Activated naive CD4-positive, alpha-beta T cell (primary cell): ENCODE measurements at places on chromosomes 16 and 17.
A peak's percentile ranks its signal among the peaks of the same experiment; 100 is the strongest.

- no peak for DNase-seq
These were observed 9.2 kb downstream of the MXRA7 start for GRCh38 chr17:76701471-76701967.

DNA sequence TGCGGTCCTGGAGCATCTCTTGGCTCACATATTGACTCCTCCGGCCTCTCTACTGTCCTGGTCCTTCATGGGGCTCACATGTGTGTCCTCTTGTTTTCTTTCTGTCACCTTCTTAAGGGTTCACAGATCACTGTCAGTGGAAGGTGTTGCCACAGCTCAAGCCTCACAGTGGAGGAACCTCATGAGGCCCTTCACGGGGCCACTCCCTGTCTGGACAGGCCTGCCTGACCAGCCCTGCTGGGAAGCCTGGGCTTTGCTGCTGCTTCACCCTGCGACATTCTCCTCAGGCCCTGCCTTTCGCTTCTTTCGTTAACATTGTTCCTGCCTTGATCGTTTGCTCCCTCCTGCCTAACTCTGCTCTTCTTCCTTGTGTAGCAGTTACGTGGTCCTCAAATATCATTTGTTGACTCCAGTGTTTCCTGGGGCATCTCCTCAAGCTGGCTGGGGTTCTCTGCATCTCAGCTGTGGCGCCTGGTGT is 55.9 kb downstream of the WDR45B start:
- DNase-seq = no peak

GRCh38 chr16:4682616-4683254 is 10.6 kb upstream of the NUDT16L1 start:
- DNase-seq = no peak

- DNase-seq = no peak
These were observed 10.9 kb downstream of the HAPSTR1 start for GRCh38 chr16:9102379-9102778.

DNA sequence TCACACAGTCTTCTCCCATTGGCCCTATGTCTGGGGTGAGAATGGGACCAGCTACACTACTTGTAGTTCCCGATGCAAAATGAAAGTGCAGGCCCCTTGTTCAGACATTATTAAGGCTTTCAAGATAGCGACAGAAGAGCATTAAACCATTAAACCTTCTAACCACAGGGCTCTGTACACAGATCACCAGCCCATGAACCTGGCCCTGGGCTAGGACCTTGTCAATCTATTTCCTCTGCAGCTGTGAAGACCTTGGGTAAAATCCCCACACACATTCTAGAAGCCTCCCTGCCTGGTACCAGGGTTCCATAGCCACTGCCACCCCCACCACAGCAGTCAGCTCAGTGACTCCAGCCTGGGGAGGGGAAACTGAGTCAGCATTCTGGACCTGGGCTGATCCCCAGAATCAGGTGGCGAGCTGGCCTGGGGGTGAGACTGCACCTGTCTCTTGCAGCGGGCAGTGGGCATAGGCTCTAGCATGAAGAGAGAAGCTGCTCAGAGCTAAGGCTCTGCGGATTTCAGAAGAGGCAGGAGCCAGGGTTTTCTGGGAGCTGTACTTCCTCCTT is 119.7 kb upstream of the LHX1 start:
- DNase-seq = no peak

GRCh38 chr17:21007646-21008045 is 35.2 kb downstream of the USP22 start:
- no peak for DNase-seq

GRCh38 chr17:50199211-50199802 is 2.1 kb downstream of the COL1A1 start:
- no peak for DNase-seq

DNA sequence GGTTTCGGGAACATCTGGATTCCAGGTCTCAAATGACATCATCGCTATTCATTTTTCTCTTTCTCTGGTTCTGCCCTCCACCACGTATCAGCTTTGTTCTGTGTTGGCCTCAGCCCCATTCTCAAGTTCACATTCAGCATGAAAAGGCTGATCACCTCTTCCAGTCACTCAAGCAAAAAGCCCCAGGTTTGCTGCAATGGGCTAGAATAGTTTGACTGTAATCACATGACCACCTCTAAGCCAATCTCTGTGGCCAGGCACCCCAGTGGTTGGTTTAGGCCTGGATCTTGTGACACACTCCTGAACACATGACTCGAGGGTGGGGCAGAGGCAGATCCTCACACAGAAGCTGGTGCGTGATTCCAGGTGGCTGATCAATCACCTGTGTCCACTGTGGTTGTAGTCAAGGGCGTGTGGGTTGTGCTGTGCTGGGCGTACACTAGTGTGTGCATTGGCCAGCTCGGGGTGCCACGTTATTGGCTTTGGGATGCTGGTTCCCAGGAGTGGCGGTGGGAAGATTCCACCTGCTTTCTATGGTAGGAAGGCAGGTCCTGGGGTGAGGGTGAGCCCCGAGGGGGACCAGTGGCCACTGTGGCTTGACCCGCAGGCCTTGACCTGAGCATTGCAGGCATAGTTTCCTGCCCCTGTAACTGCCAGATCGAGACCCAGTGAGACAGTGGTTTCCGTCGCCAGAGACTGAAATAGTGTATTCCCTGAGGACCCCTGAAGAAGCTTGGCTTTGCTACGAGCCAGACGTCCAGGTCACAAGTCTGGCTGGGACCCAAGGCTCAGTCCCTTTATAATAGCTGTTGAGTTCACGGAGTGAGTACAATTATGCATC is 12.0 kb downstream of the EEF2K start:
- DNase-seq = no peak

- peak; percentile 34 for DNase-seq
These were observed 732 bp downstream of the ULK2 start for GRCh38 chr17:19867079-19867328.

DNA sequence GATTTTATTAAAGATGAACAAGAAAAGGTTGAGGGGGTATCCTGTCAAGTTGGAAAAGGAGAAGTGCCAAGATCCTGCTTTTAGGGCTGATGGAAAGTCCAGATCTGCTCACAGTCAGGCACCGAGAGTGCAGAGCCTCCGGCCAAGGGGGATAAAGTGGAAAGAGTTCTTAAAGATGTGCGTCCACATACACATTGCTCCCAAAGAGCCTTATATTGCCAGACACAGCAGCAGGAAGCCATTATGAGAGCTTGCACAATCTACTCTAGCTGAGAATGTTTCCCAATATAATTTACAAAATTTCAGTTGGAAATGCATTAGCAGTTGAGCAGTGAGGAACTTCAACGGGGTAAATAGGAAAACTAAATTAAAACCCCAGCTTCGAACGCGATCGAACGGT is 95.6 kb downstream of the SALL1 start:
- DNase-seq = no peak

DNA sequence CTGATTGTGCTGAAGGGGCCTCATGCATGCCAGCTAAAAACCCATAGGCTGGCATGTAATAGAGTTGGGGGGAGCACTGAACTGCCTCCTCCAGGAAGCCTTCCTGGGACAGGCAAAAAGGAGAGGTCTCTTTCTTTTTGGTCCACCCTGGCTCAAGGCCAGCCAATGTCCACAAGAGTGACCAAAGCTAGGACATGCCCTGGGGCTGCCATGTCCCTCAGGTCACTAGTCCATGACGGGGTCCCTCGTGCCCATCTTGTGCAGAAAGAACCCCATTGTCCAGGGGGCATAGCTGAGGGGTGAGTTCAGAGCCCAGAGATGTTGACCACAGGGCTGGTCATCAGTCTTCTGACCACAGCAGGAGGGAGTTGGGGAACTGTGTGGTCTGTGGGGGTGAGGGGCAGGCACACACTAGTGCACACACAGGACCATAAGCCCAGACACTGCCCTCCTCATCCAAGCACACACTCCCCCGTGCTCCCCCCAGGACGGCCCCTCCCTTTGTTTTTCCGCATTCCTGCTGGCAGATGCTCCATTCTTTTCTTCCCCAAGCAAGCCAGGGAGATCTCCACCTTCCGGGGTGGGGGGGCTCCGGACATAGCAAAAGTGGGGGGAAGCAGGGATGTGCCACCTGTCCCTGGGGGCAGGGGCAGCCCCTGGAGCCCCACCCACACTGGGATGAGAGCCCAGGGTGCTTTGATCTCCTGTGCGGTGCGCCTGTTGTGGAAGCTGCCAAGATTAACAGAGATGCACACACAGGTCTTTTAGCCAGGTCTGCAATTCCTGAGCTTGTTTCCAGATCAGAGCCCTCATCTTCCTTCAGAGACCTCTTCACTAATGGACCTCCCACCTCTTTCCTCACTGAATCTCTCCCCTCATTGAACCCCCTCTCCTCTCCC is 25.2 kb upstream of the PHB1 start:
- no peak for DNase-seq

GRCh38 chr16:30548416-30549253 is 9.5 kb downstream of the ZNF764 start:
- DNase-seq = no peak

DNA sequence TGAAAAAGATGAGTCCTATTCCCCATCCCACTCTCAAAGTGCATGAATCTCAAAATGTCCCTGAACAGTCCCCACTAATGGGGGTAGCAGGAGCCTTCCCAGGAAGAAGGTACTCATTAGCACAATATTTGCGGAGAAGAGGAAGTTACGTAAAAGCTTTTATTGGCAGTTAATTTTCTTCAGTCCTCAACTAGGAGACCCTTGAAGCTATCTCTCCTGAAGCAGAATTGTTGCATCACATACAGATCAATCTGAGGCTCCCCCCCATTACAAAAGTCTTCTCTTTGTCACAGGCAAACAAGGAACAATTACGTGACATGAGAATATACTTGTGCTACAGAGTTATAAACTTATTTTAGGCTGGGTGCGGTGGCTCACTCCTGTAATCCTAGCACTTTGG is 14.2 kb downstream of the SLFN12L start:
- no peak for DNase-seq

DNA sequence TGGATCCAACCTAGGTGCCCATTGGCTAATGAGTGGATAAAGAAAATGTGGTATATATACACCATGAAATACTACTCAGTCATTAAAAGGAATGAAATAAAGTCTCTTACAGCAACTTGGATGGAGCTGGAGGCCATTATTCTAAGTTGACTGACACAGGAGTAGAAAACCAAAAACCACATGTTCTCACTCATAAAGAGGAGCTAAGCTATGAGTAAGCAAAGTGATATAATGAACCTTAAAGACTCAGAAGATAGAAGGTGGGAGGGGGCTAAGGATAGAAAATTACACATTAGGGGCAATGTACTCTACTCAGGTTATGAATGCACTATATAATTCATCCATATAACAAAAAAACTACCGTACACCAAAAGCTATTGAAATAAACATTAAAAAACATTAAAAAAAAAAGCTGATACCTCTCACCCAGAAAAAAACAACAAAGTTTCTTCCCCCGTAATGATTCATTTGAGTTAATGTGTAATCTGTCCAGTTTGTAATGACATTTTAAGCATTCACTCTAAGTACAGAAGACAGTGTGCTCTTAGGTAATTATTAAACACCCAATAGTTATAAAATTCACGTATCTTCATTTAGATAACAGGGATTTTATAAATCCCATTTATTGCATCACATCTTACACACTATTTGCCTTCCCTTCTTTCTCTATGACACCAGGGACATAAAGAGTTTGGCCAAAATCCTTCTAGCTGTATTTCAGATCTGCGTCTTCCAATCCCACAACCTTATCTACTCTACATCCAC is 941.5 kb downstream of the CDH11 start:
- no peak for DNase-seq

GRCh38 chr17:31696184-31696602 is 162.9 kb downstream of the COPRS start:
- DNase-seq = no peak

- no peak for DNase-seq
These were observed 64.1 kb downstream of the ADCY9 start for GRCh38 chr16:4052096-4052495.

DNA sequence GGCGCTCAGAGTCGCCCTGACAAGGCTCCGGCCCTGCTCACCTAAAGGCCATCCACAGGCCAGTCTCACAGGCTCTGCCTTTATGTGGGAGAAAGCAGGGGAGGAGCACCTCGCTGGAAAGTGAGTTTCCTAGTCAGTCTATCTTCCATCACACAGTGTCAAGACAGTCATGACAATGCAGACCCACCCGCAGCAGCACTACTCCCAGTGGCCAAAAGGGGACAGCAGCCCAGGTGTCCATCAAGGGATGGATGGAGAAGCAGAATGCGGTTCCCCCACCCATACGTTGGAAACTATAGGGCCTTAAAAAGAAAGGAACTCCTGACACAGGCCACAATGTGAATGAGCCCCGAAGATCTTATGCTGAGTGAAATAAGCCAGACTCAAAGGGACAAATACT is 226.8 kb downstream of the ENGASE start:
- no peak for DNase-seq

DNA sequence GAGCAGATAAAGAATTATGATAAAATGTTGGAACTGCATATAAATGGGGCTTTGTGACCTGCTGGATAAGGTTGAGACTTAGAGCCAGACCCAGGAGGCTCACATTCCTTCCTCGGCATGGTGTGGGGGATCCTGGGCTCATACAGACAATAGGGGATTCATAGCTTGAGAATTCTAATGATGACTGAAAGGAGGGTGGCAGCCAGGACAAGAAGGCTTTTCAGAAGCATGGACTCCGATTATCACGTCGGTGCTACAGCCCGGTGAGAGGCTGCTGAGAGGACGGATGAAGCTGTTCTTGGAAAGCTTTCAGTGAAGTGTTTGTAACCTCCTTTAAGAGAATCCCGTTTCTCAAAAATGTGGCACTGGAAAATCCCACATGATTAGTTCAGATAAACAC is 167.2 kb downstream of the ANKFN1 start:
- DNase-seq = no peak

DNA sequence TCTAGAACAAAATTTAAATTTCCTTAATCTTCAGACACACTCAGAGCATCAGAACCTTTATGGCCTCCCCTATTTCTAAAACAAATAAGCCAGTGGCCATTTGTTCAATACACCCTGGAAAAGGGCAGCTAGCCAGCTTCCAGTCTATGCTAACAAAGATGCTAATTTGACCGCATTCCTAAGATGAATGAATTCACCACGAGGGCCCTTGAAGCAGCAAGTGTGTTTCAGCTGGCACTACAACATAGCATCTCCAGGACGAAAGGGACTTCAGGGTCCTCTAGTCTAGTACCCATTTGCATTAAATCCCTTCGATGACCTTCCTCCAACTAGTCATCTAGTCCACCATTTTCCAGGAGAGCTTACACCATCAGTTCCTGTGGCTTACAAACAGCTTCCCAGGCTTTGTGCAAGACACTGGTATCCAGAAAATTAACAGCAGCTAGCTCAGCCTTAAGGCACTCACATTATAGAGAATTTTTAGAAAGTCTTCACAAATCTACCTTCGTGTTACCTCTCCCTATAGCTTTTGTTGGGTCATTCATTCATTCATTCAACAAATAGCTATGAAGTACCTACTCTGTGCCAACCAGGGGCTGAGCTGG is 10.9 kb downstream of the KRT37 start:
- DNase-seq = no peak

DNA sequence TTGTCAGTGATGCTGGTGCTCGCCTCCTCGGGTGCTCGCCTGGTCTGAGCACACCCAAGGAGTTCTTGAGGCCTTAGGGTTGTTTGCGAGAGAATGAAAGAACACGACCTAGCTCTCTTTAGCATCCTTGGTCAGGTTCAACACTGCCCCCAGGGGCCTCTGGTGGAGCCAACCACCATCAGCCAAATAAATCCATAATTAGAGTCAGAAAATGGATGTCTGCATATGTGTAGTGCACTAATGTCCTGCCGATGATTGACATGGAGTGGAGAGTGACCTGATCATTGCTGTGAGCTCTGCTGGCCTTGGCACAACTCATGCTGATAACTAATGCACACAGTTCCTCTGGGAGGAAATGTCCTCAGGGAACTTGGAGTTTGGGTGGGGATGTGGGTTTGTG is 8.2 kb upstream of the STH start:
- no peak for DNase-seq

- DNase-seq = no peak
These were observed 19.2 kb downstream of the CD300LB start for GRCh38 chr17:74512036-74512435.

GRCh38 chr16:15980329-15980728 is 30.9 kb downstream of the ABCC1 start:
- DNase-seq = no peak
